ENCODE measurements at places on chromosomes 3 and 15.

- H3K4me1 ChIP-seq: no peaks in the 10 kb centered on the region
- no peak for DNase-seq
- peaks cover 5% of the 10 kb centered on the region for H3K36me3 ChIP-seq
- no peak overlapping the region for H3K27ac ChIP-seq
Observed at GRCh38 chr3:13669457-13669856, 120.5 kb downstream of the FBLN2 start.

DNA sequence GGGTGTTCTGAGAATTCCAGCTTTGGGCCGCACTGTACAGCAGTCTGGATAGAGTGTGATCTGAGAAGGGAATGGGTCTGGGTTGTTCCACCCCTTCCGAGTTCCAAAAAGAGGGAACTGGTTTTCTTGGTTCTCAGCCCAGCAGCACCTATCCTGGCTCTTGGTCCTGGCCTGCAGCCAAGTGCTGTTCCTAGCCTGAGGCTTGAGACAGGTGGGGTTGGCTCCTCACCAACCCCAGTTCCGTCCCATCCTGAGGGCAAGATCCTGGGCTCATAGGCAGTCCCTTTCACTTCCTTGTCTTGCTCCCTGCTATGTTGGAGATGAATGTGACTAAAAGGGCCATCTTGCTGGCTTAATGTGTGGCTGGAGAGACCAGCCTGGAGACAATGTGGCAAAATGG is 15.2 kb downstream of the IVD start:
- no peak overlapping the region for H3K27ac ChIP-seq
- H3K4me1 ChIP-seq: peaks cover 6% of the 10 kb centered on the region
- peaks cover 16% of the 10 kb centered on the region for H3K36me3 ChIP-seq
- no peak for DNase-seq

DNA sequence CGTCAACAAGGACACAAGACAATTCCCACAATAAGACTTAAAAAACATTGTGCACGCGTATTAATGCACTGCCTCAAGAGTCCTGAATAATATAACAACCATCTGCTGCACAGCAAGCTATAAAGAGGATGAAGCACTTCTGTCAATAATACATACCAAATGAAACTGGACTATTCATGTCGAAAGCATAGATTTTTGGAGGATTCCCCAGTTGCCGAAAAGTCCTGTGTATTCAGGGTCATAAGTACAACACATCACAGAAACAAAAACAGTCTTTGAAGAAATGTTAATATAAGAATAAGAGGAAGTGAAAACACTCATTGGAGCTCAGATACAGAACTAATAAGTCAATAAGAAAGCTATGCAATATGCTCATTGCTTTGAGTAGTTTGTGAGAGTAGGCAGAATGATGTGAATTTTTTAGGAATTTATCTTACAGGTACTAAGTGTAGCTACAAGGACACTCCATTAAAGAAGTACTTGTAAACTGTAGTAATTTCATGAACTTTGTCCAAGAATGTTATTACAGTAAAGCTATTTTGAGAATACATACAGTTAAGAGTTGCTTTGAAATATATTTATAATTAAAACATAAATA is 31.6 kb downstream of the CBLB start:
- H3K4me3 ChIP-seq: peak overlapping the region; percentile 75
- H3K4me1 ChIP-seq: peaks cover 72% of the 10 kb centered on the region
- DNase-seq: no peak
- H3K27ac ChIP-seq: peak overlapping the region; percentile 86
- H3K27me3 ChIP-seq: no peaks in the 10 kb centered on the region

GRCh38 chr15:41124058-41124457 is 8.0 kb upstream of the INO80 start:
- peaks cover 23% of the 10 kb centered on the region for H3K27me3 ChIP-seq
- H3K4me1 ChIP-seq: no peaks in the 10 kb centered on the region
- no peaks in the 10 kb centered on the region for H3K36me3 ChIP-seq
- DNase-seq: no peak

Data from effector memory CD8-positive, alpha-beta T cell (primary cell).